ENCODE measurements at places on chromosomes 12 and 14. TPM values are rescaled to one million over a fixed set of nuclear protein-coding genes. Genes with fewer than 3 reads are reported as not detected.

DNA sequence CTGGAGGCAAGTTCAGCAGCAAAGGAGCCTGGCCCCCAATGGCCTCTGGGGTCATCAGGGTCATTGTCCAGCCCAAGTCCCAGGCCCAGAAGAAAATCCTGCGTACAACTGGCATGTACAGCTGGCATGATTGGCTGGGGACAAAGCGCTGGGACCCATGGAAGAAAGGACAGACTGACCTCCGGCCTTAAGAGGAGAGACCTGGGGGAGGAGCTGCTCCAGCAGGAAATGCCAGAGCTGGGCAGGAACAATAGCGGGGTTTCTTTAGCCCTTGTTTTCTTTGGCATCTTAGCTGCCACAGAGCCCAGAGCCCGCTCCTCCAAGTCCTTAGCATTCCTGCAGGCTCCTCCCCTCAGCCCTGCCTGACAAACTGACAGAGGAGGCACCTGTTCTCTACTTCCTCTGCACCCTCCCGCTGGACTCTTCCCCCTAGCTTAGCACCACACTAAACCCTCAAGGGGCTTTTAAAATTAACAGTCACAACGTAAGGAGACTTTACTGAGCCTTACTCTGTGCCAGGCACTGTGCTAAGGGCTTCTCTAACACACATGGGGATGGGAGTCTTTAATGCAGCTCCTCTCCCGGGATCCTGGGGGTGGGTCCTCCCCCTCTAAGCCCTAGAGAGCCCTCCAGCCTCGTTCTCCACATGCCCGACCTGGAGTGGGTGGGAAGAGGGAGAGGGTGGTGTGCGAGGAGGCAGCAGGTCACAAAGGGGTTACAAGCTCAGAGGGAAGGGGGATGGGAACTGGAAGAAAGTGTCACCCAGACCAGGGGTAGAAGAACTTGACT lies 1.8 kb upstream of the AQP5 start:
- no peak overlapping the region for H3K27ac ChIP-seq
- H3K4me3 ChIP-seq, result no peak overlapping the region
- H3K27me3 ChIP-seq, result no peaks in the 10 kb centered on the region
- no peak for DNase-seq

GRCh38 chr14:20093442-20093841 lies 17.1 kb upstream of the OR4K17 start:
- H3K27ac ChIP-seq, result no peak overlapping the region
- H3K4me3 ChIP-seq, result no peak overlapping the region
- H3K36me3 ChIP-seq, result no peaks in the 10 kb centered on the region

The KLRF1 gene
- total RNA-seq, result not detected

The KRT79 gene
- 1.7 TPM for total RNA-seq

GRCh38 chr12:68117661-68118060 lies 41.9 kb downstream of the IFNG start:
- no peaks in the 10 kb centered on the region for H3K27me3 ChIP-seq
- no peak overlapping the region for H3K27ac ChIP-seq
- no peak for DNase-seq
- no peak overlapping the region for H3K4me3 ChIP-seq

The KLHDC2 gene
- 77.8 TPM for total RNA-seq

- peak overlapping the region; percentile 26 for H3K27ac ChIP-seq
- no peaks in the 10 kb centered on the region for H3K36me3 ChIP-seq
- DNase-seq, result no peak
- no peaks in the 10 kb centered on the region for H3K4me1 ChIP-seq
Measured at GRCh38 chr12:104909761-104910160, 48.3 kb downstream of the SLC41A2 start.

The SAMD4A gene
- total RNA-seq, result 43.0 TPM

DNA sequence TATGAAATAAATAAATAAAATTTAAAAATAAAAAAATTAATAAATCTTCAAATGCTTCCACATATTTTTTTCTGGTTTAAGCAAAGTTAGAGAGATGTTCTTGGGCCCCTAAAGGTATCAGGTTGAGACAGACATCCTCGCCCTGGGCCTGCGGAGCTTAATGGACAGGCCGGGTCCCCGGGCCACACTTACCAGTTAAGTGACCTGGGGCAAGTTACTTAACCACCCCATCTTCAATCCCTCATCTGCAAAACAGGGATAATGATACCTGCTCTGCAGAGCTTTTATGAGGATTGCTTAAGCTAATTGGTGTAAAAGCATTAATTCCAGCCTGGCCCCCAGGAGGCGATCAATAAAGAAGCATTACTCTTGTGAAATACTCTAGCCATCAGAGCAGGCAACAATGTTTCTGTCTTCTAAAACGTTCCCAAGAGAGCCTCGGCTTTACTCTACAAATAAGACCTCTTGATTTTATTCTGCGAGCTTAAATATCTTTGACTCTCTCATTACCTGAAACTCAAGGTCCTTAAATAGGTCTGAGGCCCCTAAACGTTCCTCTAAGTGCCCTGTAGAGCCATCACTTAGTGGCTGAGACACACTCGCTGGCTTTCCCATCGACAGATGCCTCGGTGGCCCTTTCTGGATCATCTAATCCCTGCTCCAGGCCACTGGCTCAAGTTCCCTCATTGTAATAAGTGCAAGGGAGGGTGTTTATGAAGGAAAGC lies 81.1 kb upstream of the DIO3 start:
- peak overlapping the region; percentile 8 for H3K27ac ChIP-seq
- H3K27me3 ChIP-seq, result no peaks in the 10 kb centered on the region
- H3K4me3 ChIP-seq, result no peak overlapping the region
- no peaks in the 10 kb centered on the region for H3K36me3 ChIP-seq
- peaks cover 42% of the 10 kb centered on the region for H3K4me1 ChIP-seq

DNA sequence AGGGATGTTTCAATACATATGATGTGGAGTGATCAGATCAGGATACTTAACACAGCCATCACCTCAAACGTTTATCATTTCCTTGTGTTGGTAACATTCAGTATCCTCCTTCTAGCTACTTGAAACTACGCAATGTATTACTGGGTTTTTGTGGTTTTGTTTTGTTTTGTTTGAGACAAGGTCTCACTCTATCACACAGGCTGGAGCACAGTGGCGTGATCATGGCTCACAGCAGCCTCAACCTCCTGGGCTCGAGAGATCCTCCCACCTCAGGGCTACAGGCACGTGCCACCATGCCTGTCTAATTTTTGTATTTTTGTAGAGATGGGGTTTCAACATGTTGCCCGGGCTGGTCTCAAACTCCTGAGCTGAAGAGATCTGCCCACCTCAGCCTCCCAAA lies 70.2 kb upstream of the BCL11B start:
- H3K27me3 ChIP-seq, result no peaks in the 10 kb centered on the region
- no peak overlapping the region for H3K4me3 ChIP-seq
- no peak overlapping the region for H3K27ac ChIP-seq
- no peaks in the 10 kb centered on the region for H3K36me3 ChIP-seq

- no peak for DNase-seq
- H3K27me3 ChIP-seq, result no peaks in the 10 kb centered on the region
- H3K4me1 ChIP-seq, result peaks cover 20% of the 10 kb centered on the region
Measured at GRCh38 chr14:68730811-68731425, 61.9 kb downstream of the ZFP36L1 start.

The HIP1R gene
- 66.0 TPM for total RNA-seq

- no peaks in the 10 kb centered on the region for H3K36me3 ChIP-seq
- H3K27ac ChIP-seq, result no peak overlapping the region
- DNase-seq, result no peak
- H3K4me1 ChIP-seq, result peaks cover 8% of the 10 kb centered on the region
Measured at GRCh38 chr14:76349993-76350392, 25.9 kb upstream of the ESRRB start.
